ENCODE measurements at places on chromosomes 4 and X.

GRCh38 chr4:4216648-4217047 is 10.1 kb downstream of the OTOP1 start:
- DNase-seq, result no peak

DNA sequence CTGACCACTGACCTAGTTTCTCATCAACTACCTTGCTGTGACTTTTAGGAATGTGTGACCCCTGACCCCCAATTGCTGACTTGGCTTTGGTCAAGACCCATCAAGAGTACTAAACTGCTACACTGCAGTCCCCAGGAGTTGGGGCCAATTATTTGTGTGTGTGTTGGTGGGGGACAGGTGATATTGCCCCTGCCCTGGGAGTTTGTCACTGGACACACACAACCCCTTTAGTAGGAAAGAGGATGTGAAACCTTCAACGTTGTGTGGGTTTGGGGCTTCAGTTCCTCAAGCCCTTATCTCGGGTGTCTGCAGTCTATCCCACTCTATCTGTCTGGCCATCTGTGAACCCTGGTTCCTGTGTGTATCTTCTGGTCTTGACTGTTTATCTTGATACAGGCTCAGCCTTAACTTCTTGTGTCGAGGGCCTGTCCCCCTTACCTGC is 6.5 kb downstream of the SASH3 start:
- peak; percentile 42 for DNase-seq

GRCh38 chrX:14865201-14865600 is 7.7 kb downstream of the FANCB start:
- no peak for DNase-seq

GRCh38 chrX:137290011-137290410 is 256.2 kb upstream of the GPR101 start:
- DNase-seq, result no peak

- DNase-seq, result no peak
Observed at GRCh38 chr4:174255786-174256185, 27.7 kb downstream of the FBXO8 start.

DNA sequence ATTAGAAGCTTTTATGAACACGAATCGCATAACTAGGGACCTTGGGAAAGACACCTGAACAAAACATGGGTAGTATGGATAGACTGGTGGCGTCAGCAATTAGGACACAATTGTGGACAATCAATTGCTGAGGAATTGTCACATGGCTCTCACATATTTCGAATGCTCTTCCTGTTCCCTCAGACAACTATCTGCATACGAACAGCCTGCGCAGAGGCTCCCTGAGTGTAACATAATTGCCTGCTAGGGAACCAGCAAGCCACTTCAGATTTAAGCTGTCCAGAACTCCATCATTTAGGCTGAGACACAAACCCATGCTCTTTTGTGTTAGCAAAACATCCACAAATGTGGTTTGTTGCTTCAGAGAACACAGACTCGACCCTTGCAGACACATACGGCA is 160.8 kb downstream of the MGST2 start:
- DNase-seq, result no peak

- no peak for DNase-seq
Observed at GRCh38 chrX:130915302-130915701, 12.3 kb upstream of the ENOX2 start.

GRCh38 chrX:46268412-46268811 is 276.8 kb downstream of the ZNF674 start:
- no peak for DNase-seq

DNA sequence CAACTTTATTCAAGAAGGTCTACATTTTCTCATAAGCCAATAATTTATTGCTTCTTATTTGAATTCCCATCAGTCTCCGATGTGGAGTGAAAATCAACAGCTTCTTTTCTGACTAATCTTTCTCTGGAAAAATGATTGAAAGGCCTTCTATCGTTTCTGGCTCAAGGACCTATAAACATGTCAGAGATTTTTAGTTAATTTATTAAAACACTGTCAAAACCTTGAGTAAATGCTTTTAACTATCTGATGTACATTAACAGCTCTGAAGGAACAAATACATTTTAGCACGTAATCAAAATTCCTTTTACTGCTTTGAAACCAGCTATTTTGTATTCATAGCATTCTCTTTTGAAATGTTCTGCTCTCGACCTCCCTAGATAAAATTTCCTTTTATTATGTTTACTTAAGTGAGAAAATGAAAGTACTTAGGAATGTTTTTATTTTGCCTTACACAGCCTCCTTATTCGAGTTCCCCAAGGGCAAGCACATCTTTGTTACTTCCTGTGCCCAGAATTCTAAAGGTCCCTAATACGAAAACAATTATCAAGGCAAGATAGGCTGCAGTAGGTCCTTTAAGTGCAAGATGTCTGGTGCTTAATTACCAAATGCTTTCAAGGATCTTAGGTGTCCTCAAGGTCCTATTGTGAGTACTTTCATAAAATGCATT is 3.1 kb upstream of the ZFX start:
- no peak for DNase-seq

GRCh38 chr4:108544481-108544880 is 75.9 kb upstream of the RPL34 start:
- no peak for DNase-seq

- no peak for DNase-seq
Observed at GRCh38 chrX:85808217-85808616, 239.1 kb downstream of the CHM start.

- no peak for DNase-seq
Observed at GRCh38 chr4:98565681-98566301, 92.6 kb downstream of the TSPAN5 start.

DNA sequence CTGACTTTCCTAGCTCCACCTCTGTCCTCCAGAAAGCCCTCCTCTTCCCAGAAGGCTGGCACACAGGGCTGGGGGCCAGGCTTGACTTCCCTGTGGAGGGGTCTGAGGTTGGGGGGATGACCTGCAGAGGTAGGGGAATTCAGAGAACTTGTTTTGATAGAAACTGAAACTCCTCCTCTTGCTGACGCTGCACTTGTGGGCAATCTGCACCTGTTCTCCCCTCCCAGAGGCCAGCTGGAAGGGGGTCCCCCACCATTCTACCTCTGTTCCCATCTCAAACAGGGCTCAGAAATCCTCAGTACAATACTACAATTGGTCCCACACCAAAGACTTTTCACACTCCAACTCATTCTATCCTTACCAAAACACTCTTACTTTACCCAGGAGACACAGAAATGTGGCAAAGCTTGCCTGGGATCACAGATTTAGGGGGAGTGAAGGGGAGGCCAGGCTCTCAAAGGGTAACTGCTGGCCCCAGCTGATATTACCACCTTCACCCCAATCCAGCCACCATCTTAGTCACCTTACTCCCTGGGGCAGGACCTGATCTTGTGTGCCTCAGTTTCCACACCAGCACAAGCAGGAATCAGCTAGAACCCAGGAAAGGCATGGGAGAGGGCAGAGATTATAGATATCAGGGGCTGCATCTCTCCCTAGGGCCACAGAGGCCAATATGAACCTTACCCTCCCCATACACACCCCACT is 18.5 kb downstream of the OTUD5 start:
- DNase-seq, result no peak

Data from GM12892 (cell line).